ENCODE measurements at places on chromosomes 12 and 14. TPM values are rescaled to one million over a fixed set of nuclear protein-coding genes. Genes with fewer than 3 reads are reported as not detected.

The STK38L gene
- 42.2 TPM for total RNA-seq

The ZNF664 gene
- total RNA-seq, result 61.8 TPM

The CPM gene
- total RNA-seq, result 478 TPM

The ASCL1 gene
- not detected for total RNA-seq

The BRMS1L gene
- 9.1 TPM for total RNA-seq

The HOXC12 gene
- not detected for total RNA-seq

The FSCB gene
- 0.19 TPM for total RNA-seq

The MRPL42 gene
- total RNA-seq, result 36.0 TPM

The KRT82 gene
- total RNA-seq, result not detected

The KLRF2 gene
- total RNA-seq, result not detected

The HOTAIR gene
- not detected for total RNA-seq

The USP30 gene
- total RNA-seq, result 8.8 TPM

The CARMIL3 gene
- 0.72 TPM for total RNA-seq

The TAS2R10 gene
- 0.88 TPM for total RNA-seq

The CCDC197 gene
- total RNA-seq, result not detected

The EGLN3 gene
- total RNA-seq, result 19.2 TPM

The KRT78 gene
- 1.9 TPM for total RNA-seq

The BEGAIN gene
- 1.1 TPM for total RNA-seq

The TAS2R42 gene
- not detected for total RNA-seq

The CLEC9A gene
- total RNA-seq, result not detected

The IL26 gene
- total RNA-seq, result not detected

The ENDOU gene
- 2.2 TPM for total RNA-seq

The PPP4R4 gene
- 0.25 TPM for total RNA-seq

The TAS2R43 gene
- total RNA-seq, result 8.0 TPM

The APOLD1 gene
- 129 TPM for total RNA-seq

The METAP2 gene
- 59.5 TPM for total RNA-seq

The PRR4 gene
- 1.9 TPM for total RNA-seq

The CCDC198 gene
- total RNA-seq, result not detected

The ACACB gene
- total RNA-seq, result 727 TPM

The CCND2 gene
- total RNA-seq, result 73.3 TPM

The CLEC4C gene
- not detected for total RNA-seq

The OVCH1 gene
- total RNA-seq, result 0.79 TPM

The HCAR3 gene
- total RNA-seq, result 3.0 TPM

The GZMB gene
- 1.7 TPM for total RNA-seq

The SIRT4 gene
- total RNA-seq, result not detected

The TEX52 gene
- total RNA-seq, result not detected

The CLEC4E gene
- total RNA-seq, result 8.5 TPM

The GCH1 gene
- total RNA-seq, result 20.2 TPM

The HOXC4 gene
- total RNA-seq, result 1.1 TPM

The B3GNT4 gene
- not detected for total RNA-seq

The LGR5 gene
- total RNA-seq, result 2.4 TPM

The PTGER2 gene
- total RNA-seq, result 6.0 TPM

The SLC48A1 gene
- total RNA-seq, result 48.0 TPM

The ALG10 gene
- 5.9 TPM for total RNA-seq

The LRRC10 gene
- not detected for total RNA-seq

The SALL2 gene
- total RNA-seq, result 2.5 TPM

The FGD4 gene
- 48.1 TPM for total RNA-seq

Data from omental fat pad (tissue), 4 donors.